Muscle of arm (tissue), 14 donors: ENCODE measurements at places on chromosomes 2 and 18.

GRCh38 chr2:165609672-165610071 is 140.2 kb downstream of the CSRNP3 start:
- DNase-seq, result no peak

GRCh38 chr2:213320604-213321003 is 36.3 kb downstream of the SPAG16 start:
- DNase-seq, result no peak

GRCh38 chr2:174841350-174841749 is 77.1 kb upstream of the CHRNA1 start:
- DNase-seq, result no peak

DNA sequence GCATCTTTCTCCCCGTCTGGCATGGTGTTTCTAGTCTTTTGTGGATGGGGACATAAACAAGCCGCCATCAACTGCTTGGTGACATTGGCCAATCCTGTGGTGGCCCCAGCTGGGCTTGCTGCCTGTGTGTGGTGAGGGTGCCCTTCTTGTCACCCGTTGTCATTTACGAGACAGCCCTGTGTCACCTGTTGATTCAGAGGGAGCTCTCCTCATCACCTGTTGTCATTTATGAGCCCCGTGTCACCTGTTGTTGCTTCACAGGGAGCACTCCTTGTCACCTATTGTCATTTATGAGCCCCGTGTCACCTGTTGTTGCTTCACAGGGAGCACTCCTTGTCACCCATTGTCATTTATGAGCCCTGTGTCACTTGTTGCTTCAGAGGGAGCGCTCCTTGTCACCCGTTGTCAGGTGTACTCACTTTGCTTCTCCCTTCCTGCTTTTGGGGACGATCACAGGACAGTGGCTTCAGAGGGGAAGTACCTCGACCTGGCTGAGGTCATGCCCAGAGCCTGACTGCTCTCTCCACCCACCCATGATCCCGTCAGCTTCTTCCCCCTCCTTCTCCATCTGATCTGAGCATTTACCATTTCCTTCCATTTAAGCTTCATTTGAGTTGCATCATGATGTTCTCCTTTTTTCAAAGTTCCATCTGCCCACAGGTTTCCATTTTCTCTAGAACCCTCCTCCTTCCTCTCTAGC is 29.1 kb downstream of the HPCAL1 start:
- DNase-seq, result no peak

DNA sequence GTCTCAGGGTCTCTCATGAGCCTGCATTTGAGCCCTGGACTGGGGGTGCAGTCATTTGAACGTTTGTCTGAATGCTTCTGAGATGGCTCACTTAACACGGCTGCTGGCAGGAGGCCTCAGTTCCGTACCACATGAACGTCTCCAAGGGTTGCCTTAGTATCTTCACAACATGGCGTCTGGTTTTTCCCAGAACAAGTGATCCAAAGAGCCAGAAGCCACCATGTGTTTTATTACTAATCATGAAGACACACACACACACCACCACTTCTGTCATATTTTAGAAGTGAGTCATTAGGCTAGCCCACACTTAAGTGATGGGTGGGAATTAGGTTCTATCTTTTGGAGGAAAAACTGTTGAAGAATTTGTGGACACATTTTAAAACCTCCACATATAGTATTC is 15.0 kb upstream of the MYO1B start:
- DNase-seq, result no peak

DNA sequence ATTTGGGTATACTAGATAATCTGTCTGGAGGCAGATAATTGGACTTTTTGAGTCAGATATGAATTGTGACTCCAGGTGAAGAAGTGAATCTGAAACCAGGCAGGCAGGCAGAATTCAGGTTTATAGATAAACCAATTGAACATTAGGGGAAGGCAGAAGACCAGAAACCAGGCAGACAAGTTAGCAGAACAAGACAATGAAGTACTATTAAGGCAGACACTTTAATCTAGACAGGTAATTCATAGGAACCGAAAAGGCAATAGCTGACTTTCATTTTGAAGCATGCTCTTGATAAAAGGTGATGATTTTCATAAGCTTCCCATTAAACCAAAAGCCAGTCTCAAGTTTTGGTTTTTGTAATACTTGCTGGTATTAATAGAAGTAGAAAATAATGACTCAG is 19.3 kb upstream of the SLC4A10 start:
- DNase-seq, result no peak

DNA sequence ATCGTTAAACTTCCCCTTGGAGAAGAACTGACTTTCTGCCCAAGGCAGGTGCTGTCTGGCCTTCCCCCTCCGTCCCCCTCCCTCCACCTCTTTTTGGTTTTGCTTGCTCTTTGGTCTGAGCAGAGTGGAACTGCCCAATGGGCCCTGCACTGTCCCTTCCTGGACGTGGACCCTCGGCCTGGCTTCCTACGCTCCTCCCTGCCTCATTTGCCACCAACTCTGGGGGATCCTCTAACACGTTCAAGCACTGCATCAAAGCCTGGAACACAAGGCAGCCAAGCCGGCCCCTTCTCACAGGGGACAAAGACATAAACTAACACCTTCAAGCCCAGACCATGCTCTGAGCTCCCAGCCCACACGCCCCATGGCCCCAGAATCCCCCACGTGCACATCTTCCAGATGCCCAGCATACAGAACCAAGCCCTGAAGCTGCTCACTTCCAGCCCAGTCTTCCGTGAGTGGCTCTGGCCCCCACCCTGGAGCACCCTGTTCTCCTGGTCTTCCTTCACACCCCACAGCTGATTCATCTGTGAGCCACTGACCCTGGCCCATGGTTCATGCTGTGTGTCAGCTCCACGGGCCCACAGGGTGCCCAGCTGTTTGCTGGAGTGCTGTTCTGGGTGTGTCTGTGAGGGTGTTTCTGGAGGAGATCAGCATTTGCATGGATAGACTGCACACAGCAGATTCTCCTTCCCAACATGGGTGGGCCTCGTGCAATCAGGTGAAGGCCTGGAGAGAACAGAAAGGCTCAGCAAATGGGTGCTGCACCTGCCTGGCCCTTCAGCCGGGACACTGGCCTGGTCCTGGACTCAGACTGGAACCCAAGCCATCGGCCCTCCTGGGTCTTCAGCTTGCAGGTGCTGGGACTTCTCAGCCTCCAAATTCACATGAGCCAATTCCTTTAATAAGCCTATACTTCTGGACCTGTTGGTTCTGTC is 247.1 kb upstream of the SALL3 start:
- DNase-seq, result no peak

DNA sequence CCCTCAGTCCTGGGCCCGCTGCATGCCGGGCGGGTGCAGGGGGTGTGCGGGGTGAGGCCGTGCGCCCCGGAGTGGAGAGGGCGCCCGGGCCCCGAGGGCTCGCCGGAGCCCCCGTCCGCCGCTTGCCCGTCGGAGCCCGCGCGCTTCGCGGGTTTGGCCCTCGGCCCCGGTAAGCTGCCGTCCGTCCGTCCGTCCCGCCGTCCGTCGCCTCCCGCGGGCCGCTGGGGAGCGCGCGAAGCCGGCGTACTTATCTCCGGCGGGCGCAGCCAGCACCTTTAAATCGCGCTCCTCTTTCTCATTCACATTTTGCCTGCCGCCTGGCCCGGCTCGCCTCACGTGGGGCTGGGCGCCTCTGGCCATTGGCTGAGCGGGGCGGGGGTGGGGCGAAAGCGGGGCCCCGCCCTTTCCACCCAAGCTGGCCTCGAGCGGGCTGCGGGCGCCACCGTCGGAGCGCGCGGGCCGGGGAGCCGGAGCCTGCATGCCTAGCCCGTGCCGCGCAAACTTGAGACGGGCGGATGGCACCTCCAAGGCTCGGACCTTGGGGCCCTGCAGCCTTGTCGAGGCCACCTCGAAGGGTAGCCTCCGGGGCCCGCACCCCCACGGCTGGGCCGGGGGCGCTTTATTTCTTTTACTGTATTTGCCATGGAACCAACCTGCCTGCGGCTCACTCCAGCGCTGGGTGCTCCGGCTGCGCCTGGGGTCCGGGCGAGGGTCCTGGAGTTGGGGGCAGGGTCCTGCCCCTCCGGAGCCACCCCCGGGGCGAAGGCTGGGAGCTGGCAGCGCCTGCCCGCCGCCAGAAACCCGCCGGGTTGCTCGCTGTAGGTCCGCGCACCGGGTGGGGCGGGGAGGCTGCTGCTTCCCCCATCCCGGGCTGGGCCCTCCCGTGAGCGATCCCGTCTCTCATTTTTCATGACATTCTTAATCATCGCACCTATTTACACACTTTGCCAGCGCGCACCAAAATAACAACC is at the start of gene GBX2:
TSS of gene GBX2 (minus strand) at position 277 of the 971 bp plus-strand sequence. CDS start 415 bp downstream, outside the sequence.
- no peak for DNase-seq
